ENCODE measurements at places on chromosomes 13 and 19. TPM values are rescaled to one million over a fixed set of nuclear protein-coding genes. Genes with fewer than 3 reads are reported as not detected.

NFKBIB gene
- total RNA-seq: 11.8 TPM

SRRM5 gene
- total RNA-seq: 0.24 TPM

MEDAG gene
- 61.2 TPM for total RNA-seq

- no peak for DNase-seq
These were observed 174.6 kb downstream of the COL4A1 start for GRCh38 chr13:110132225-110132982.

DNA sequence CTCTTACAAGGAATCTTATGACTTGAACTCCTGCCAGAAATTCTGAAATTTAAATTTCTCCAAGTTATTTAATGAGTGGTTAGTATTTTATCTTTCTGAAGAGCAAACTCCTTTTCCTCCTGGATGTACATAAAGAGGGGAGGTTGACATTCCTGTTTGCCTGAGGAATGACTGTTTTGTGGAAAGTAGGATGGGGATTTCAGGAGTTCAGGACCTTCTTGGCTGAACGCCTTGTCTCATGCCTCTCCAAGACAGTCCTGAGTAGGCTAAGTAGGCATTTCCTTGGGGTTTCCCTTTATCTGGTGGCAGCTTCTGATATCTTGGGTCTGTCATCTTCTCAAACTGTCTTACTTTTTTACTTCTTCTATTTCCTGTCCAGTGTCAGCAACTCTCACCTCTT lies 356.6 kb downstream of the TDRD3 start:
- DNase-seq: no peak

All from umbilical cord (tissue), 2 donors.